ENCODE measurements at places on chromosomes 7 and 10.

DNA sequence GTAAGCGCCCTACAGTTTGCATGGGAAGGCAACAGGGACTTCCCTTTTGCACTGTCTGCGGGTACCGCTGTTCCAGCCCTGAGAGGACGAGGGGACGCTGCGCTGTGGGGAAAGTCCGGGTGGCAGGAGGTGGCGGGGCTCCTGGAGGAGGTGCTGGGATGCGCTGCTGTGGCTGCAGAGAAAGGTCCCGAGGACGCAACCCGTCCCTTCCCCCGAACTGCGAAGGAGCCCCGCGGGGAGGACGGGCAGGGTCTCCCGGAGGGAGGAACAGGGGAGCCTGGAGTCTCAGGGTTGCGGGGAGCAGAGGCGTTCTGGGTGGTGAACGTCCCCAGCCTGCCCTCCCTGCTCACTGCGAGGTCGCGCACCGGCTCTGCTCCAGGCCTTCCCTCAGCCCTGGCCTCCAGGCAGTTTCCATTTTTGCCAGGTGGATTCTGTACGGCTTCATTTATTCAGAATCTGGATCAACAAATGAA lies 91.6 kb downstream of the CXCL12 start:
- no peak for DNase-seq

DNA sequence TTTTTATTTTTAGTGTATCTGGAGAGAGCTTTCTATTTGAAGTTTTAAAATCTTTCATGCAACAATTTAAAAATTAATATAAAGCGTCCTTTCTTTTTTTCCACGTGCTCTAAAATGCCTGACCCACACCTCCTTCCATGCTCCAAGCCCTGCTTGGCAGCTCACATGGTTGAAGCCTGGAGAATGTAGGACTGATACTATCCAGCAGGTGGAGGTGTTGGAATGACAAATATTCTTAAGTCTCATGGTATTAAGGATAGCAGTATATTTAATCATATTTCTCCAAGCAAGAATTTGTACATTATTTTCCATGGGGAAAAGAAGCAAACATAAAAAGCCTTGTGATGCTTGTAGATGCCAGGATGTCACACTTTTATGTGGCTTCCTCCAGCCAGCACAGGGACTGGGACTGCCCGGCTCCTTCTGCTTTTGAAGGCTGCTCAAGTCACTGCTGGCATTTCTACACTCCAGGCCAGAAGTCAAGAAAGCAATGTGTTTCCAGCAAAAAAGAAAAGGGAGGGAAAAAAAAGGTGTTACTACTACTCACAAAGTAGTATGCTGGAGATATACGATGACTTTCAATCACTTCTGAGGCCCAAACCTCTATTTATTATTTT lies 49.7 kb downstream of the BZW2 start:
- peak; percentile 36 for DNase-seq

- no peak for DNase-seq
Observed at GRCh38 chr10:131580076-131580652, 268.6 kb upstream of the TCERG1L start.

DNA sequence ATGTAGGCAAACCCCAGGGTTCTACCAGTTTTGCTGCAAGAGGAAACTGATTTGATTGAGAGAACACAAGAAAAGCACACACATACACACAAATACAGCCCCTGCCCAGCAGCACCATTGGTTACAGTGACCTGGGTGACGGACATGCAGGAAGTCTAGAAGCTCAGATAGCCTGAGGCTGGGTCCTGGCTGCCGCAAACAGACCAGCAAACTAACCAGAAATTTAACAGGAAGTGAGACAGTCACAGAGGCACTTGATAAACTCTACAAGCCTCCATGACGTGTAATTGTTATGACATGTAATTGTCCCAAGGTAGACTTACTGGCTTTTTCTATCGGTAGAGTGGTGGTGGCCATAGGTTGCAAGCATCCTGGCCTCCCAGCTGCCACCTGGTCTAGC lies 58.9 kb downstream of the PRKAR2B start:
- DNase-seq: peak; percentile 48

- no peak for DNase-seq
Observed at GRCh38 chr7:23959821-23960220, 249.8 kb downstream of the STK31 start.

DNA sequence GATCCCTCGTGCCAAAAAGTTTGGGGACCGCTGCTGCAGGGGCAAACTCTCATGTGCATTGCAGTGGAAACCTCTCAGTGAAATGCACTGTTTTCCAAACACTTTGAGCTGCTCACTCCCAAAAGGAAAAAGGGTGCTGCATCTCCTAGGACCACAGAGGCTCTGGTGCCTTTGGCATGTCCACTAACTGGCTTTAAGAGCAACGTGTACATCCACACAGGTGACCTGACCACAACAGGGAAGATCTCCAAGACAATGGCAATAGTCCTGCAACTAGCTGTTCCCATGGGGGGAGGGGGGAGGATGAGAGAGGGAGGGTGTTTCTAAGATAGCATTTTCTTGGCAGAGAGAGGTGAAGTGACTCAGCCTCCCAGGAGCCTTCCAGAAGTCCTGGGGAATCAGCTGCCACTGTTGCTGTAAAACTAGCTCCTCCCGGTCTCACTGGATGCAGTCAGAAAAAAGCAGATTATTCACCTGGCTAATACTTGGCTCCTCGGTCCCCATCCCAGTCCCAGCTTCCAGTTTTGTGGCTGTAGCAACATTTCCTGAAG lies 181.7 kb downstream of the HECW1 start:
- DNase-seq: no peak

- DNase-seq: peak; percentile 10
Observed at GRCh38 chr7:104156842-104157277, 51.0 kb downstream of the ORC5 start.

GRCh38 chr7:35253460-35253709 lies 515 bp downstream of the TBX20 start:
- DNase-seq: no peak

DNA sequence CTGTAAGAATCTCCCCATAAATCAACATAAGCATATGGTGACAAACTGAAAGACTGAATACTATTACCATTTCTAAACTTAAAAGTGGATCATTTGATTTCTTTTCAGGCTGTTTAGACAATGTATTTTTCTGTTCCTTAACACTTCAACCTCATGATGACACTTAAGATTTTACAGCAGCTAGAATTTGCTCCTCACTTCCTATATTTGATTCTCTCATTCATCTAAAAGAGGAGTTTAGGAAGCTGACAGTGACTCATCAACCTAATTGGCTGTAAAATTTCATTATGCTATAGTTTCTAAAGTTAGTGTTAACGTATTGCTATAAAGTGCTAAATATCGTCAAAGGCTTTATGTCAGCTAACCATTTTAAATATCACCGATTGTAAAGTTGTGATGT lies 478.7 kb downstream of the GRM8 start:
- DNase-seq: no peak

DNA sequence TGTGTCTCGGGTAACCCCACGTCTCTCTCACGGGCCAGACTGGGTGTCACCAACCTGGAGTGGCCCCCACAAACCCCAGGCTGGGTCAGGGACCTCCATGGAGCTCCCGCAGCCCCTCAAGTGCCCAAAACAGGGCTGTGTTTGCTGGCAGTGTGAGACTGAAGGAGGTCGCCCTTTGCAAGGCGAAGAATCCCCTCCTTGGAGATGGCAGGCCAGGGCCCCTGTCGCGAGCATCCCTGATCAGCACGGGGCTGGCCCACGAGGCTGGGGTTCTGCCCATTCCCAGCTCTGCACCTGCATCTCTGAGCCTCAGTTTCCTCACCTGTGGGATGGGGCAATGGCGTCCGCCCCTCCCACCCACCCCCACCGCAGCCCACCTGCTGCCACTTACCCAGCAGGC lies 62.4 kb downstream of the SLC29A4 start:
- no peak for DNase-seq

GRCh38 chr7:97078023-97078969 lies 39.2 kb upstream of the SDHAF3 start:
- no peak for DNase-seq

DNA sequence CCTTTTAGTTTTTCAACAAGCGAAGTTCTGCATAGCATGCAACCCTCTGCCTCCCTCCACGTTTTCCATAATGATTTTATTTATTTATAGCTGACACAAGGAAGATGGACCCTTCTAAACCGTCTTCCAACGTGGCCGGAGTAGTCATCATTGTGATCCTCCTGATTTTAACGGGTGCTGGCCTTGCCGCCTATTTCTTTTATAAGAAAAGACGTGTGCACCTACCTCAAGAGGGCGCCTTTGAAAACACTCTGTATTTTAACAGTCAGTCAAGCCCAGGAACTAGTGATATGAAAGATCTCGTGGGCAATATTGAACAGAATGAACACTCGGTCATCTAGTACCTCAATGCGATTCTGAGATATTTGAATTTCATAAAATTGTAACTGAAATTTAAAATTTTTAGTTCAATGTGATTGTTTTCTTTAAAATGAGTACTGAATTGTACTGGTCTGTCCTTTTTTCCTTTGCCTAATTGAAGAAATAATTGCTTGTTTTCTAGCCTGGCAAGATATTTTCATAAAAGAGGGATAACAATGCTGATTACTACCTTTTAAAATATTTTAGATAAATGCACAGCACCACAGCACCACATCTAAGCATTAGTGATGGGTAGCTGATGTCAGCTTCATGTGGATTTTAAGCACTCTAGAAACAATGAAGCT lies 41.5 kb upstream of the SLC39A12 start:
- peak; percentile 67 for DNase-seq

DNA sequence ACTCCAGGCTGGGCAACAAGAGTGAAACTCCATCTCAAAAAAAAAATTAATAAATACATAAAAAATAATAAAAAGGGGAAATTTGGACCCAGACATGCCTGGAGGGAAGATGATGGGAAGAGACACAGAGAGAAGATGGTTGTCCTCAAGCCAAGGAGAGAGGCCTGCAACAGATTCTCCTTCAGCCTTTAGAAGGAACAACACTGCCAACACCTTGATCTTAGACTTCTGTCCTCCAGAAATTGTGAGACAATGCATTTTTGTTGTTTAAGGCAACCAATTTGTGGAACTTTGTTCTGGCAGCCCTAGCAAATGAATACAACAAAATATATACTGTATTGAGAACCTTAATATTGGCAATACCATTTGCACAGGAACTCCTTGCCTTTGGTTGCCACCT lies 180.3 kb upstream of the TNS3 start:
- no peak for DNase-seq

DNA sequence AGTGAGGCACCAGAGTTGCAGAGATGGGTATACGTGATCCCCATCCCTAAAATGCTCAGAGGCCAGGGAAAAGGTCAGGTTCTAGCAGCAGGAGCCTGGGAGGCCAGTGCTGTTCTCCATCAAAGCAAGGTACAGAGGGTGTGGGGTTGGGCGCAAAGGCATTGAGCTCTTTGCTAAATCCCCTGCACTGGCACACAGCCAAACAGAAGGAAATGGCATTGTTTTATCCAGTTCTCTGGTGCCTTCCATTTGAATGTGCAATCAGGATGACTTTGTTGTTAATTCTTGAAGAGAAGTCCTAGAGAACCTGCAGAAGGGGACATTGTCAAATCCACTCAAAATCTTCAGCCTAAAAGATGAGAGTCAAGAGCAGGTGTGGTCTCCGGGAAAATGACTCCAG lies 111.3 kb upstream of the CHST15 start:
- no peak for DNase-seq

- DNase-seq: no peak
Observed at GRCh38 chr10:80425901-80426300, 17.6 kb downstream of the PRXL2A start.

DNA sequence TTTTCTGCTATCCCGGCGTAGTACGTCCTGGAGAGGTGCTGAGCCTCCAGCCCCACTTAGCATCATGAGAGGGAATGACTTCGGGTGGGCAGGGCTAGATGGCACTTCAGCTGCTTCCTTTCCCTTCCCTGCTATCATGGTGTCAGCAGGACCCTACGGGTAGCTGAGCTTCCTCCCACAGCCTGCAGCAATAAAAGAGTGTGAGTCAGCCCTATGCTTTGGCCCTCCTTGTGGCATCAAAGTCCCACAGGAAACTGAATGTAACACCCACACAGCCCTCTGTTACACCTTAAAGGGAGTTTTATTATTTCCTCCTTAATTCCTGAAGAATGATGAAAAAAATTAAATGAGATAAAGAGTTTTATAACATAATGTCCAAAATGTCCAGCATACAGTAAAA lies 458.1 kb downstream of the RPS24 start:
- peak; percentile 49 for DNase-seq

- no peak for DNase-seq
Observed at GRCh38 chr10:120530699-120531098, 73.7 kb downstream of the PLPP4 start.

DNA sequence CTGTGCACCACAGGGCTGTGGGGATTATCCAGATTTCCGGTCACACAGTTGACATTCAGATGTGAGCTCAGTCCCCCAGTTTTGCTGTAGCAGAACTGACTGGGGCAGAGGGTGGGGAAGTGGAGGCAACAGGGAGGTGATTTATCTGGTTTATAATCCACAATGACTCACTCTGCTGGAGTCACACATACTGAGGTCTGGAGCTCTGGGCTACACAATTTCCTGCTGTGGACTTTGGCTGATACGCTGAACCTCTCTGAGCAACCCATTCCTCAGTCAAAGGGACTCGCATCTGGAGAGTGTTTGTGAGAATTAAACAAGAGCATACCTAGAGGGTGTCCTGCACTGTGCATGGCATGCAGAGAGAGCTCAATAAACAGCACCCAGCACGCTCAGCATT lies 64.8 kb upstream of the PLPP4 start:
- no peak for DNase-seq

Data from inflammatory macrophage treated with lipopolysaccharide for 4 hours (primary cell).